ENCODE measurements at places on chromosomes 6 and 20. TPM values are rescaled to one million over a fixed set of nuclear protein-coding genes. Genes with fewer than 3 reads are reported as not detected.

The CFAP206 gene
- total RNA-seq: 0.20 TPM

The FAM209A gene
- total RNA-seq: not detected

The SLC22A16 gene
- total RNA-seq: not detected

The CD24 gene
- total RNA-seq: not detected

The KHDRBS2 gene
- total RNA-seq: not detected

The SLC22A7 gene
- not detected for total RNA-seq
